ENCODE measurements at places on chromosomes 6 and 20. TPM values are rescaled to one million over a fixed set of nuclear protein-coding genes. Genes with fewer than 3 reads are reported as not detected.

Gene ESR1
- total RNA-seq, result 0.80 TPM

Gene SGK2
- 0.36 TPM for total RNA-seq

Gene MYH7B
- total RNA-seq, result not detected

Gene ECT2L
- not detected for total RNA-seq

Gene CALHM5
- 0.12 TPM for total RNA-seq

Gene CLIC5
- total RNA-seq, result 0.24 TPM

GRCh38 chr6:35552285-35552917 lies 39.7 kb upstream of the TULP1 start:
- ATAC-seq, result peak; percentile 71

DNA sequence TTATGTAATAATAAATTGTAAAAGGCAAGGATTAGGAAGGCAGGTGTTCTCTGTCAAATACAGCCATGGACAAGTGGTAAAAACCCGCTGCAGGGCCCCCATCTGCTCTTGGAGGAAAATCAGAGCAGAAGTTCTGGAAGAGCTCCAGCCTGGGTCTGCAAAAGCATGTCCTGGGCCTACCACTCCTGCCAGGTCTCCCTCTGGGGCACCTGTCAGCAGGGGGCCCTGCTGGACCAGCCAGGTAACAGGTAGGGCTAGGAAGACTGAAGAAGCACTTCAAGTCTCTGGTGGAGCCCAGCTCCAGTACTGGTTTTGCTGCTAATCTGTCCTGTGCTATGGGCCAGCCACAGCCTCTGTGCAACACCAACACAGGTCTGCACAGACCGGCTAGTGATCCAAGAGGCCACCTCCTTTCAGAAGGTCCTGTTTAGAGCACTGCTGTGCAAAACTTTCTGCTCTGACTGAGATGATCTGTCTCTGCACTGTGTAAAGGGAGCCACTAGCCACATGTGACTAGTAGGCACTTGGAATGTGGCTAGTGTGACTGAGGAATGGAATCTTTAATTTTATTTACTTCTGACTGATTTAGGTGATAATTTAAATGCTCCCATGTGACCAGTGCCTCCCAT lies 30.2 kb downstream of the RRBP1 start:
- ATAC-seq, result peak; percentile 47

DNA sequence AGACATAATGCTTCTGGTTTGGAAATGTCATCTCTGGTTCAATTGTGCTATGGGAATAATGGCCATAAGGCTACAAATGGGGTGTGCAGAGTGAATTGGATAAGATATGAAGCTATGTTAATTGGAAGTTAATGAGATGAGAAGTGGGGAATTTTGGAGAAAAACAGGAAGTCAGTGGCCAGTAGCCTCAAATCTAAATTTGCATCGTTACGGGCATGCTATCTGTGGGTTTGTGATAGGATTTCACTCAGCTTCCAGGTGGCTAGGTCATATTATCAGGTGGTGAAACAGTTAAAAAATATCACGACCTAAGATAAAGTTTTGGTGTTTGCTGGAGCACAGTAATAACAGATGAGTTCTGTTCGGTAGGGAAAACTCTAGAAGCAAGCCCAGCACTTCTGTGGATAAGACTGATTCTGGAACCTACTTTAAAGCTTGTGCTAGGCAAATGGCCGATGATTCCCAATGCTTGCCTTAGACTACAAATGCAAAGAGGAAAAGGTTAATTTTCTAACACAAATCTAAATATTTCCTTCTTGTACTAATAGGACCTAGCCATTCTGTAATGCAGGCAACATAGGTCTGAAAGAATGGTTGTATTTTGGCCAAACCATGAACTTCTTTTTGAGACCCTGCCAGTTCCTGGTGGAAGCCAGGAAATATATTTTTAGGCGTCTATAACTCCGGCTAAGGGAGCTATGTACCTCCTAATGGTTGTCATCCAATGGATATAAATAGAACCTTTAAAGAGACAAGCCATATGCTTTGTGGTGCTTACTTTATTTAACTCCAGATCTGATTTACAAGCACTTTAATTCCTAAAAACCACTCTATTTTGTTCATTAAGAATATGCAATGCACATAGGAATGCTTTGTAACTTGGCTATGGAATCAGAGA lies 111.0 kb downstream of the PLCB1 start:
- ATAC-seq, result no peak

GRCh38 chr6:129351807-129352206 lies 358.2 kb downstream of the ARHGAP18 start:
- ATAC-seq, result no peak

- no peak for ATAC-seq
Measured at GRCh38 chr6:158607411-158608170, 37.0 kb downstream of the DYNLT1 start.

GRCh38 chr6:113651120-113651519 lies 206.0 kb upstream of the MARCKS start:
- ATAC-seq, result no peak

DNA sequence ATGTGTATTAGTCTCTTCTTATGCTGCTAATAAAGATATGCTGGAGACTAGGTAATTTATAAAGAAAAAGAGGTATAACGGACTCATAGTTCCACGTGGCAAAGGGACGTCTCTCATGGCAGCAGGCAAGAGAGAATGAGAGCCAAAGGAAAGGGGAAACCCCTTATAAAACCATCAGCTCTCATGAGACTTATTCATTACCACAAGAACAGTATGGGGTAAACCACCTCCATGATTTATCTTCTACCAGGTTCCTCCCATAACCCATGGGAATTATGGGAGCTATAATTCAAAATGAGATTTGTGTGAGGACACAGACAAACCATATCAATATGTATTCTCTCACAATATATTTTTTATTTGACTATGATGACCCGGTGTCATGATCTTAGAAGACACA lies 109.1 kb downstream of the UTRN start:
- ATAC-seq, result no peak

GRCh38 chr20:48735112-48735511 lies 92.7 kb downstream of the PREX1 start:
- ATAC-seq, result no peak

DNA sequence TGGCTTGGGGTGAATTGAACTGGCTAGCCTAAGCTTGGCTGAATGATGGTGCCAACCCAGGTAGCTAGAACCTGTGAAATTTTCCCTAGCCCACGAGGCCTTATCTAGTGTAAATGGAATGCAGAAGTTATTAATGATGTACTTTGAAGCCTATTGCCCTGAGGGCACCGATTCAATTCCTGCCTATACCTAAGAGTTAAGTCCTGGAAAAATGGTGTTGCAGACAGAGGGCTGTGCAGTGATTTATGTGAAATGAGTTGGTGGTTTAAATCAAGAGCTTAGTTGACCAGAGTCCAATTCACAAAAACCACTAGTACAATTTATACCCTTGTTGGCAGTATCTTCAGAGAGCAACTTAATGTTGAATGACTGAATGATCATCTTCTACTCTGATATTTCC lies 373.8 kb upstream of the JAG1 start:
- ATAC-seq, result peak; percentile 22

DNA sequence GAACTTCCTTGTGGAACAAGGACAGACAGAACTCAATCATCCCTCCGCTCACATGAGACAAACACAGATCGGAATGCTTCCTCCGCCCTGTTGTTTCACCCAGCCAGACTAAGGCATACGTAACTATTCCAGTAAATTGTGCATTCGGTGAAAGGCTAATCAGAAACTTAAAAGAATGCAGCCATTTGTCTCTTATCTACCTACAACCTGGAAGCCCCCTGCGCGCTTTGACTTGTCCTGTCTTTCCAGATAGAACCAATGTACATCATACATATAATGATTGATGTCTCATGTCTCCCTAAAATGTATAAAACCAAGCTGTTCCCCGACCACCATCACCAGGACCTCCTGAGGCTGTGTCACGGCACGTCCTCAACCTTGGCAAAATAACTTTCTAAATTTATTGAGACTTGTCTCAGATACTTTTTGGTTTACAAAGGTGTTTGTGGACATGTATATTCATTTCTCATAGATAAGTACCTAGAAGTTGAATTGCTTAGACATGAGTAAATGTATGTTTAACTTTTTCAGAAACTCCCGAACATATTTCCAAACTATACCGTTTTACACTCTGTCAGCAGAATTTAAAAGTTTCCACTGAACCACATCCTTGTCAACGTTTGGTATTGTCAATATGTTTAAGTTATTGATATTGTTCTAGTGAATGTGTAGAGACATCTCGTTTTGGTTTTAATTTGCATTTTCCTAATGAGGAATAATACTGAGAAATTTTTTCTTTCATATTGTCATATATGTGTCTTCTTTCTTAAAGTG lies 197.6 kb upstream of the THBS2 start:
- ATAC-seq, result no peak

- ATAC-seq, result no peak
Measured at GRCh38 chr20:3031524-3032147, 11.8 kb upstream of the GNRH2 start.

GRCh38 chr6:169942173-169942572 lies 190.8 kb downstream of the ERMARD start:
- no peak for ATAC-seq

GRCh38 chr20:4151991-4152695 lies 136.8 kb upstream of the RNF24 start:
- no peak for ATAC-seq

DNA sequence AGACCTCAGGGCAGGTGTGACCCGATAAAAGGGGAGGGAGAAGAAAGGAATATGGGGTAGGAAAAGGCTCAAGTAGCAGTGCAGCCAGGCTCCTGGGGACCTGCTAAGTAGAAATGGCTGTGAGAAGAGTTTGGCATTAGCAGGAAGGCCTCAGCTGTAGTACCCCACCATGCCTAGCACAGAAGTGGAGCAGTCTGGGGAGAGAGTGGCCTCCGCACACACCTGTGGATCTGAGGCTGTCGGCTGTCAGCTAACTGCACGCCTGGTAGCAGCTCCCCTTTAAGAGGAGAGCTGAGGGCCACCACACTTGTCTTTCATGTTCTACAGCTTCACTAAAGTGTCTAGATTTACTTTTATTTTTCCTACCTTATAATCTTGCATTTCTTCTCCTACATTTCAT lies 24.6 kb downstream of the PDE7B start:
- no peak for ATAC-seq

GRCh38 chr20:40869218-40870147 lies 159.1 kb upstream of the TOP1 start:
- ATAC-seq, result no peak

Data from esophagus mucosa (tissue), 1 donor.